ENCODE measurements at places on chromosomes 5 and 9.

DNA sequence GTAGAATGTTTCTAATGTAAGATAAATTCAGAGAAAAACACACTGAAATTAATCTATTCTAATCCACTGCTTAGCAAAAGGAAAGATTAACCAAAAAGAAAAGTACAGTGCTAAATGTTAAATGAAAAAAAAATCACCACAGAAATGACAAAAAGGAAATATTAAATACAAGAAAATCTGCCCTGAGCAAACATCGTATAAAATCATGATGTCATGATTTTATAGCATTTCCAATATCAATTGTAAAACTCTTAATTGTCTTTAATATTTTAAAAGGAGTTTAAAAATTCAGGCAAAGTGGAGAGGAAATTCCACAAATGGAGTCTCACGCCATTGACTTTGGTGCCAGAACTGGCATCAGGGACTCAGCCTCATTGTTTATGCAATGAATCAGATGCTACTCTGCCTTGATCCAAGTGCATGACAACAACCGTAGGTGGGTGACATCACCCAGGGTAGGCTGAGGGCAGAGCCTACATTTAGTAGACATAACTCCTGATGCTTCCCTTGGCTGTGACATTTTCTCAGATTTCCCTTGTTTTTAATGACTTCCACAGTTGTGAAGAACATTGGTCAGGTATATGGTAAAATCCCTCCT, 696.8 kb downstream of the SEMA5A start:
- no peak for DNase-seq

DNA sequence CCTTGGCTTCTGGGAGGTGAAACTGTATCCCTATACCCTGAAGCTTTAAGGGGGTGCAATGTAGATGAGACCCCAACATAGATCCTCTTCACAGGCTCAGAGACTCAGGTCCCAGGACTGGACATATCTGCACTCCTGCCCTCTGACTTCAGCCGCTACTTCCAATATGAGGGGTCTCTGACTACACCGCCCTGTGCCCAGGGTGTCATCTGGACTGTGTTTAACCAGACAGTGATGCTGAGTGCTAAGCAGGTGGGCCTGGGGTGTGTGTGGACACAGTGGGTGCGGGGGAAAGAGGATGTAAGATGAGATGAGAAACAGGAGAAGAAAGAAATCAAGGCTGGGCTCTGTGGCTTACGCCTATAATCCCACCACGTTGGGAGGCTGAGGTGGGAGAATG, 5.4 kb downstream of the CA9 start:
- no peak for DNase-seq

- DNase-seq = no peak
These were observed 6.6 kb downstream of the MYMK start for GRCh38 chr9:133518200-133518599.

DNA sequence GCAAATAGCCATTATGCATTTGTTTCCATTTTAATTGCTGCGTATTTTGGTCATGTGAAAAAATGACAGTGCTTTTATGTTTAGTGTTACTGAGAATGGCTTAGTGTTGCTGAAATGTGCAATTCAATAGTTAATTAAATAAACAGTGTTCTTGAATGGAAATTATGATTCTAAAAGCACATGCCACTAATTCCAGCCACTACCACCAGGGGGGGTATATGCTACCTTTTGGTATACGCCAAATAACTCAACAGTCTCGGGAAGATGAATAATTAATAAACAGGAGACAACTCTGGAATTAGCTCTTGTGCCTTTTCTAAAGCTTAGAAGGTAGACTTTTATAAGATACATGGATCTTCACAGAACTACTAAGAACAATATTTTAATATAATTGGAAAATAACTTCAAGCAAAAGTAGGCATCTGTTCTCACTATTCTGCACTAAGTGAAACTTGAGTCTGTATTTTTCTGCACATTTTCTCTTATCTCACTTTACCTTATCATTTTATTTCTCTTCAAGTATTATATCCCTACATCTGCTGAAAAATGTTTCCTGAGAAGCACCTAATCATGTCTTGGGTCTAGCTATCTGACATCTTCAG, 83.5 kb upstream of the MINAR2 start:
- DNase-seq = peak; percentile 76

DNA sequence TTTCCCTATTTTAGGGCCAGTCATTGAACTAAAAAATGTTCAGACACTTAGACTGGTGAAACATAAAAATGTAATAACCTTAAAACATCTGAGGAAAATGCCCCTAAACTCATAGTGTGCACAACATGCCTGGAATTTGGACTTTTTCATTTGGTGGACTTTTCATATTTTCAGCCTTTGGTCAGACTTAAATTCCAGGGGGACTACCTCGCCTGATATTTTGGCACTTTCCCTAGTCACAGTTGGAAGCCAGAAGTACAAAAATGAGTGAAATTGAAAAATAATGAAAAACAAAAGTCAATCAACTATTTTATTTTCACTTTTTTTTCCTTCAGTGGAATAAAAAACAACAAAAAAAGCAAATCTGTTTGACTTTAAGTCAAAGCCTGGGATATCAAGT, 256.2 kb downstream of the ACTL7B start:
- DNase-seq = no peak

- DNase-seq = no peak
These were observed 528.7 kb upstream of the ZNF608 start for GRCh38 chr5:125274938-125275724.

- DNase-seq = no peak
These were observed 139.8 kb downstream of the MPDZ start for GRCh38 chr9:13139641-13140171.

- DNase-seq = no peak
These were observed 637.8 kb upstream of the MEF2C start for GRCh38 chr5:89520771-89521170.

DNA sequence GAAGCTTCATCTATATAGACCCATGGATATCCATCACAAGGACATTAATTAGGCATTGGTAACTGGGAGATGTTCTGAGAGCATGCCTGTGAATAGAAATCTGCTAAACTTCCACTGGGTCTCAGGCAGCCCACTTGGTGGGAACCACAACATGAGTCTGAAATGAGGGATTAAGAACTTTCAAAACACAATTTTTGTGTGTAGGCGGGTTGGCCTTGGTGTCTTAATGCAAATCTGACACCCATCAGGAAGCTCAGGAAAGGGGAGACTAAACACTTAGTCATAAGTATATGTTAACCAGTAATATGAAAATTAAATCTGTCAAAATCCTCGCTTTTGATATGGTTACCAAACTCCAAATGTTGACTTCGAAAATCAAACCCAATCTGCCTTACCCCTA, 113.2 kb downstream of the FANCC start:
- DNase-seq = no peak

DNA sequence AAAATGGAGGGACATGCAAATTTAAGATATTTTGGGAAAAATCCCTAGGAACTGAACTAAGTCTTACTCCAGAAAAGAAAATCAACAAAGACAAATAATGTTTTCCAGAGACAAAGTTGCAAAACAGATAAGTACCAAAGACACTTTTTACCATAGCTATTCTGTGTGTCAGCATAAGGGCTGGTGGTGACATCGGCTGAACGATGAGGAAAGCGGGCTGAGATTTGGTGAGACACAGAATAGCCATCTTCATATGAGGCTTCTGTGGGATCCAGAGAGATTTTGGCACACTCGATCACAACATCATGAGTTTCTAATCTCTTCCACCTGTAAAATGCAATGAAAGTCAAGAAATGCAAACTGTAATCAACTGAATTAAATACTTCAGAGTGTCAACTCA, 32.3 kb downstream of the TSC1 start:
- no peak for DNase-seq

DNA sequence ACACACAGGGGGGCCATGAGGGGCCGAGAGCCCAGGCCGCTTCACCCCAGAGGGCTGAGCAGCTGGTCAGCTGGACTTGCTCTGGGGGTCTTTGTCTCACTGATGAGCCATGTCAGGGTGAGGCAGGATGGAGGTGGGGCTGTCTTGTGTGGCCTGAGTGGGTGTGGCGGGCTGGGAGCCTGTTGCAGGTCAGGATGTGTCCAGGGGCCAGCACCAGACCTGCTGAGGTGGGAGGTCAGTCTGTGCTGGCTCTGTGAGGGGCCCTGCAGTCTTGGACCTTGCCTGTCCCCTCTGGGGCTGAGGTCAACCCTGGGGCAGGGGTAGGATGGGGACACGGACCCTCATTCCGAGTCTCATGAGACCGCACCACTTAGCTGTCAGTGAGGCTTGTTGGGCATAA, 56.9 kb downstream of the RXRA start:
- DNase-seq = no peak

DNA sequence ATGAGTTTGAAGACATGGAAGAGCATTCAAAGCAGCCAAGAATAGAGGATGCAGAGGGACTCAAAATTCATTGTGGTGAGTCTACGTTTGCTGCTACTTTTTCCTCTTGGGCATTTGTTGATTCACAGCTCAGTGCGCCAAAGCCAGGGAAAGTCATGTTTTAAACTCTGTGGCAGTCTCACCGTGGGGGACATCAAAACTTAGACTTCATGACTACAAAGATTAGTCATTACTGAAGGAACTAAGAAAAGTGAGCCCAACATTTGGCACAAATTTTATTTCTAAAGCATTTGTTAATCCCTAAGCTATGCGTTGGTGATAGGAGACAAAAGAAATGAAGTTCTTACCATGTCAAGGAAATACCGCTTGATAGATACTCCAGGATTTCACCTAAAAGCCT, 73.7 kb upstream of the MTAP start:
- DNase-seq = no peak

- DNase-seq = no peak
These were observed 424.0 kb downstream of the SH3GL2 start for GRCh38 chr9:18002718-18003438.

DNA sequence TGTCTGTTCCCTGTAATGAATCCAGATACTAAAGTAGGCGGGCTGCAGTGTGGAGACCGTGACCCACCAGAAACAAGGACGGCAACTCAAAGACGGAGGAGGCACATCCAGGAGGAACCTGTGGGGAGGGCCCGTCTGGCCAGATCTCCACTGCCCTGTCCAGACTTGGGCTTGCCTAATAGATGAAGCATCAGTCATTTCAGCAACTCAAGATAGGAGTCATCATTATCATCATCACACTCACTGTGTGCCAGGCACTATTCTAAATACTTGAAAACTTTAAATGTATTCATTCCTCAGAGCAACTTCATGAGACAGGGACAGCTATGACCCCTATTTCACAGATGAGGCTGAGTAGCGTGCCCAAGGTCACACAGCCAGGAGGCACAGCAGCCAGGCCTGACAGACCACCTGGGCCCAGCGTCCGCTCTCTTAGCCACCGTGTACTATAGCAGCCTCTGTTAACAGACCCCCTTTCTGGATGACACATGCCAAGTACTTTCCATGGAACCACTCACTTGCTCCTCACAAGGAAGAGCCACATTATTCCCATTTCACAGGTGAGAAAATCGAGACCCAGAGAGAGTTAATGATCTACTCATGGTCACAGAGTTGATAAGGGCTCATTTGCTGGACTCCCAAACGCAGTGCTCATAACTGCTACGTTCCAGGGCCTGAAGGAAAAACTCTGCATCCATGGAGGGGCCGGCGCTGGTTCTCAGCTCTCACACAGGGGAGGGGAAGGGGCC, 4.9 kb upstream of the IL4 start:
- DNase-seq = no peak

DNA sequence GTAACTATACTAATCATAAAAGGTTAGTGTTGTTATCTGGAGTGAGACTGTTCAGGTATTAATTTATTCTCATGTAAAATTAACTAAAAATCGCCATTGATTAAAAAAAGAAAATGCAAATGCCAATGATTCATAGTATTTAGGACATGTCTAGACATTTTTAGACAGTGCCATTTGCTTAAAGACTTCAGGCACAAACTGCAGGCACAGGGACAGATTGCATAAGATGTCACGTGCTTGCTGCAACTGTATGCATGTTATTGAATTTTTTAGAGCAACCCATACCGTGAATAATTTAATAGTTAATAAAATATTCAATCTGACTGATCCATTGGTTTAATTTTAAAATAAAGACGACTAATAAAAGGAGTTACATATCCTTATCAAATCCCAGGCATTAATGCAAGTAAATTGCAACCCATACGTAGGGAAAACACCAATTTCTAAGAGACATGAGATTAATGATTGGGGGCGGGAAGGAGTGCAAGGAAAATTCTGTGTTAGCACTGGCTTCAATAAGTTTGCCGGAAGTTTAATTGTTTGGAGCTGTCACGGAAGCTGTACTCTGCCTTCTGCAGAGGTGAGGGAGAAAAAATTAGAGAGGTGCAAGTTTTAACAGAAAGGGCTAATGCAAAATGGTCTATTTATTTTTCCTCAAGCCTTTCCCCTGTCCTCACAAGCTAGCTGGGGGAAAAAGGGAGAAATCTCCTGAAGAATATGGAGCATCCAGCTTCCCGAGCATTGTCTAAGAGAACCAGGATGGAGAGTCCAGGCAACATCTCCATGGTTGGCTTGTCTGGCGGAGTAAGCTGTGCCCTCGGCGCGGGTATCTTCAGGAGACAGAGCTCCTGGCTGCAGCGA, 2.9 kb downstream of the EDIL3 start:
- no peak for DNase-seq

DNA sequence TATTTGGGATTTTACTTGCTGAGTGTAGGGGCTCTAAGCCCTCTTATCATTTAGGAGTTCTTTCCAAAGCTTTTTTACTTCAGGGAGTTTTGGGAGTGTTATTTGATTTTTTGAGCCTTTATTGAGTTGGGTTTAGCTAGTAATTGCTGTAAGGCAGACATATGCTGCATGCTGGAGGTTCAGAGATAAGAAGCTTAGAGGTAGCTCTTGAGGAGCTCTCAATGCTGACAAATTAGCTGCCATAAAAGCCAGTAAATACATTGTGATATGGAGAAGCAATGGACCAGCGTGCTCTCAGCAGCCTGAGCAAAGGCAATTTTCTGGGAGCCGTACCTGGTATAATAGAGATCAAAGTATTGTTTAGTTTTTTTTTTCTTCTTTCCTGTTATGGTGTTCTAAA, 11.6 kb downstream of the ARHGEF28 start:
- no peak for DNase-seq

- no peak for DNase-seq
These were observed at the start of gene UGT3A1 for GRCh38 chr5:35990941-35991611. Gene UGT3A1, minus strand, starts transcription at chr5:35991390. Its CDS starts 150 bp downstream, at chr5:35991240.

Measured in suppressor macrophage treated with lipopolysaccharide for 1 hour (primary cell).